ENCODE measurements at places on chromosomes 13 and 19.

DNA sequence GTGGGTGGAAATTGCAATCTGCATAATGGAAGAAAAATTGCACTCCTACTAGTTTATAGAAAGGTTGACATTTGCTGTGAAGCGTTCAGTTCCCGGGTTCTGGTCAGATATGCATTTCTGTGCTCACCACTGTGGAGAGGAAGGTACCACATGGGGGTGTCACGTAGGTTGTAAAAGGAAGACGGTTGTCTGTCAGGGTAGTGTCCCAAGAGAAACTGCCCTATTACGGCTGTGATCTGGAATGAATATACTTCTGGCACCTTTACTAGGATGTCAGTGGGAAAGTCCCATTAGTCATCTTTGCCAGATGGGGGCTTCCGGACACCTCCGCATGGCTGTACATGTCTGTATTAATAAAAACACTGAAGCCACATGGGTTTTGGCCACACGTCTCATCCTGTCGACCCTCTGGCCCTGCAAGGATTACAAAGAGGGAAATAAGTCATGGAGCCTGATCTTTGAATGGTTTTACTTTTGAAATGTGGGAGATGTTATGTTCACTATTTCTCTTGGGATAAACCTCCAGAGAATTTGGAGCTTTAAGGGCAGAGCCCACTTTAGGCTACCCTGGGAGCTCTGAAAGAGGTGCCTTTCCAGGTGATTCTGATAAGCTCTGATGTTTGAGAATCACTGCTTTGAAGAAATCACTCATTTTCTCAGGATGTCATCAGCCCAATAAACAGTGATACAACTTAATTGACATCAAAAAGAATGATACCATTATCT, 133.9 kb downstream of the AKAP11 start:
- no peak for DNase-seq

DNA sequence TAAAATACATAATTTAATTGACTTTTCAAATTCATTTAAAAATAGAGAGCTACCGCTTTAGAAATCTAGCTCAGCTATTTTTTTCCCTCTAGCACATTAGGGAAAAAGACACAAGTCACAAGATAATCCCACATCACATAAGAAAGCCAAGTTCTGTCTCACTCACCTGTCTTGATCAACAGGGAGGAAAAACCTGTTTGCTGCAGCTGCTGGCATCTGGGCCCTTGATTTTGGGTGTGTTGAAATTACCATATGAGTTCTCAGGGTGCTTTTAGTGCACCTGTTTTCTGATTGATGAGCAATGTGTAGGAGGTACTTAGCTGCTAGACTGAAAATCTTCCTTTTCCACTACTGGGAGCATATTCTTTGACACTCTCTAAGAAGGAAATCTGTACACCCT, 53.8 kb downstream of the ZDHHC20 start:
- no peak for DNase-seq

DNA sequence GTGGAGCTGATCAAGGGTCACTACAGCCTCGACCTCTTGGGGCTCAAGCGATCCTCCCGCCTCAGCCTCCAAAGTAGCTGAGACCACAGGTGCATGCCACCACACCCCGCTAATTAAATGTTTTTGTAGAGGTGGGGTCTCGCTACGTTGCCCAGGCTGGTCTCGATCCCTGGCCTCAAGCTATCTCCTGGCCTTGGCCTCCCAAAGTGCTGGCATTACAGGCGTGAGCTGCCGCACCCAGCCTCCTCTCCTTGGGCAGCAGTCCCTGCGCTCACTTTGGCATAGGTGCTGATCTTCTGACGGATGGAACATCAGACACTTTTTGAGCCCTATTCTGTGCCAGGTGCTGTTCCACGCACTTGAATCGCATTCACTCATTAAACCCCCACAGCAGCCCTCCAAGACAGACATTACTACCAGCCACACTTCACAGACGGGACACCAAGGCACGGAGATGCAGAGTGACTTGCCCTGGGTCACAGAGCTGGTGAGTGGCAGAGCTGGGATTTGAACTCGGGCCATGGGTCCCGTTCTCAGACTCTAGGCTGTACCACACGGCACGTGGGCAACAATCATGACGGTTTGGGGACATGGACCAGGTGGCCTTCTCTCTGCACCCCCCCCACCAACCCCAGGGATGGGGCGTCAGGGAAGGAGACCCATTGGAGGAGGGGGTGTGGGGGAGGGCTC, 3.2 kb downstream of the MEIS3 start:
- peak; percentile 51 for DNase-seq

DNA sequence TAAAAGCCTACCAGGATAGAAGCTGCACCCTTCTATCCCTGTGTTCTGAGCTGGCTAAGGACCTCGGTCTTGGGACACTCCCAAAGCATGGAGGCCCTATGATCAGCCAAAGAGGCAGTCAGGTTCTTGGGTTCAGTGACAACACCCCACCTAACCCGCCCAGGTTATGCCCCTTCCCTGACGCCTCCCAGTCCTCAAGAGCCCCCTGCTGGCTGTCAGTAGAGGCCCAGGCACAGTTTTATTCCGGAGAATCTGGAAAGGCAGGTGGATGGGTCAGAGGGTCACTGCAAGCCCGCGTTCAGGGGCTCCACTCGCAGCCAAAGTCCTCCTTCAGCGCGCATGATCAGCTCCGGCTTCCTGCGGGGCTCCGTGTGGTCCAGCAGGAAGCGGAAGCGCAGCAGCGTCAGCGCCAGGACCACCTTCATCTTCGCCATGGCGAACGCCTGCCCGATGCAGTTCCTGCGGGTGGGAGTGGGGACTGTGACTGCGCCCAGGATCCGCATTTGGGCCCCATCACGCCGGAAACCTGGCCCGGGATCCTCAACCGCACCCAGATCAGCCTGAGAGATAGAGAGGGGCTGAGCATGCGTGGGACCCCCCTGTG, 22.3 kb downstream of the OR10H3 start:
- no peak for DNase-seq

DNA sequence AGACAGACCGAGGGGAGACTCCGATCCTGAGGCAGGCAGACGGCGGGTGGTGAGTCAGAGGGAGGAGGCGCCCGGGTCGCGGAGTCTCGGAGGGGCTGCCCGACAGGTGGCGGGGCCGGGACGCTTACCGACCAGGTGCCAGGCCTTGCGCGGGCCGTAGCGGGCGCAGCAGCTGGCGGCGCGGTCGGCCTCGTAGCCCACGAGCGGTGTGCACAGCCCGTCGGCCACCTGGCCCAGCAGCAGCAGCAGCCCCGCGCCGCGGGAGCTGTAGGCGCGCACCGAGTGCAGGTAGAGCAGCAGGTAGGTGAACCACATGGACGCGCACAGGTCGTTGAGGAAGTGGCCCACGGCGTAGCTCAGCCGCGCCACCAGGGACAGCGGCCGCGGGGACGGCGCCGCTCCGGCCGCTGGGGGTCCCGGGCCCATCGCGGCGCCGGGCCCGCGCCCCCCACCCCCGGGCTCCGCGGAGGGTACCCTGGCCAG, 367 bp downstream of the MFSD12 start:
- no peak for DNase-seq

GRCh38 chr13:113554333-113554700, 30.2 kb upstream of the TFDP1 start:
- no peak for DNase-seq

DNA sequence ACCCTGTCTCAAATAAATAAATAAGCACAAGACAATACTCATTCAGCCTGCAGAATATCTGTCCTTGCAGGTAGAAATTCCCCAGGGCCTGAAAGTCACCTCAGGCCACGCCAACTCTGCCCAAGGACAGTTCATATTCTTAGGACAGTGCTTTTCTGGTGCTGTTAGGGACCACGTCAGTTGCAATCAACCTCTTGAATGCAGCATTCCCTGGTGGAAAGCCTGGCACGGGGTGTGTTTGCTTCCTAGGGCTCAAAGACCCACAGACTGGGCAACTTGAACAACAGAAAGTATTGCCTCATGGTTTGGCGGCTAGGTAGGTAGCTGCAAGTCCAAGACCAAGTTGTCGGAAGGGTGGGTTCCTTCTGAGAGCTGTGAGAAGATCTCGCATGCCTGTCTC, 160.3 kb downstream of the KCTD15 start:
- DNase-seq, result peak; percentile 14

- DNase-seq, result no peak
Measured at GRCh38 chr19:2014731-2015607, 545 bp downstream of the BTBD2 start.

GRCh38 chr13:40549500-40550094, 116.8 kb downstream of the FOXO1 start:
- DNase-seq, result no peak

DNA sequence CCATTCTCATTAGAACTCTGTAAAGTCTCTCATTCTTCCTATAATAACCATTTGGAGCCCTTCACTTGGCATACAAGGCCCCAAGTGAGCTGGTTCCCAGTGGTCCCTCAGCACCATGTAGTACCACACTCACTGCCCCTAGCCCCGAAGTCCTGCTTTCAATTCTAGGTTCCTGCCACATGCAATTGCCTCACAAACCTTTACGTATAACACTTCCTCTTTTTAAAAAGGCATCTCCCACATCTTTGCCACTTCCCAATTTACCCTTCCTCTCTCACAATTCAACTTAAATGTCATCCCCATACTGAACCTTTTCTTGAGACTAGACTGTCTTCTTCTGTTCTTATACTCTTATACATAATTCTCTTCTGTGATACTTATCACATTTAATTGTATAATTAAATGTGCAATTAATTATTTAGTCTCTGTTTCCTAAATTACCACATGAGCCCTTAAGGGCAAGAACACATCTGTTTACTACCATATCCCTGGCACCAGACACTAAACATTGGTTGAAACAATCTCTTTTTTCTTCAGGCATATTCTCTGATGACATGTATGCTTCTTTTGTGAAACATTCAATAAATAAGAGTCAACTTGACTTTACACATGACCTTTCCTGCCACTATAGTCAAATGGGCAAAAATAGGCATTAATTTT, 304.0 kb downstream of the SPRY2 start:
- DNase-seq, result no peak

DNA sequence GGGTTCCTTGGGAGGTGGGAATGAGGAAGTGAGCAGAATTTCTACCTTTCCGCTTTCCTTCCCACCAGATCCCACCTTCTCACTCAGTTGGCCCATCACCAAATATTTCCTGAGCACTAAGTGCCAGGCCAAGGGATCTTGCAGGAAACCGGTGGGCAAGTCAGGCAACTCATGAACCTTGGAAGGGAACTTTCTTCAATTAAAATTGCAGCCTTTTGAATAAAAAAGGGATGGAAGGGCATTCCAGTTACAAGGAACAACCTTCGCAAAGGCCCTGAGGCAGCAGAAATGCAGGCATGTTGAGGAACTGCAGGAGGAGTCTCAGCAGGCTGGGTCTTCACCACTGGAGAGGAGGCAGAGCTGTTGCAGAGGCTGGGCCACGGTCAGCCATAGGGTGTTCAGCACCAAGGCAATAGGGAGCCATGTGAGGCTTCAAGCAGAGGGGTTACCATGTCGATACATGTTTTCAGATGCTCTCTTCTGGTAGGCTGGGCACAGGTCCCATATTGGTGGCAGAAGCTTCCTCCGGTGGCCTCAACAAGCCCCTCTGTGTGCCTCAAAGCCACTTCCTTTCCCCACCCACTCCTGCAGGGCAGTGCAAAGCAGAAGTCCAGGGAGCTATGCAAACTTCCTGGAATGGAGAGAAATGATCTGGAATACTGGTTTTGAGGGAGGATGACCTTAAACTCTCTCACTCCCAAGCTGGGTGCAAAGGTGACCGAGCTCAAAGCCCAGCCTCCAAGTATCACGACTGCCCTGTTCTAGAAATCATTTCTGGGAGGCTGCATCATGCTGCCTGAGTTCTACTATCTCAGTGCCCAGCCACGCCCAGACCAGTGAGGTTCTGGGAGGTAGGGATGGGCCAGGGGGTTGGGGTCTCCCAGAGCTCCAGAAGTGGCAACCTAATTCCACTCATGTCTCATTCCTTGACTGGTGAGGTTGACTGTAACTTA, at the start of gene FUT6:
TSS of gene FUT6 (minus strand) at position 638 of the 953 bp plus-strand sequence. CDS start 7,135 bp downstream, outside the sequence.
- no peak for DNase-seq

DNA sequence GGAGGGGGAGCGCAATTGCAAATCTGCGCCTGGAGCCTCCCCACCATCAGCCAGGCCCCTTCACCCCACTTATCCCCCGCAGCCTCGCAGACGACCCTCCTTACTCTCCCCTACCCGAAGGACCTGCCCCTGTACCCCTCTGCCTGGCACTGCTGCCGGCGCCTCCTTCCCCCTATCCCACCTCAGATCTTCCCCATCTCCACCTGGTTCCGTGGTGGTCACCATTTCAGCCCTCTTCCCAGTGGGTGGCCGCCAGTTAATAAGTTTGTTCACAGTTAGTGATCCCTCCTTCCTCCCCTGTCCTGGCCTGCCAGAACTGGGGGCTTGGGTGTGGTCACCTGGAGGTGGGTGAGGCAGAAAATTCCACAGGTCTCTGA, 397 bp downstream of the SLC44A2 start:
- DNase-seq, result no peak

GRCh38 chr19:8320564-8321066, 560 bp downstream of the NDUFA7 start:
- DNase-seq, result no peak

DNA sequence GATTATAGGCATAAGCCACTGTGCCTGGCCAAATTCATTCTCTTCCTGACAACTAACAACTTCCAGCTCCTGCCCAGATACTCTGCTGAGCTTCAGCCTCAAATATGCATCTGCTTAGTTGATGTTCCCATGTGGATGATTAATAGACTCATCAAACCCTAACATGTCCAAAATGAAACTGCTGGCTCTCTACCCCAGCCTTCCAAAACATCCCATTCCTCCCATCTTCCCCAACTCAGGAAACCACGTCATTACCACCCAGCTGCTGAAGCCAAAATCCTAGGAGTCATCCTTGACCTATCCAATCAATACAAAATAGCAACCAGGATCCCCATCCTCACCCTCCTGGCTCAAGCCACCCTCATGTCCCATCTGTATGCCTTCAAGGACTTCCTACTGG, 20.9 kb downstream of the POU2F2 start:
- no peak for DNase-seq

- no peak for DNase-seq
Measured at GRCh38 chr13:77810430-77810829, 108.2 kb downstream of the EDNRB start.

DNA sequence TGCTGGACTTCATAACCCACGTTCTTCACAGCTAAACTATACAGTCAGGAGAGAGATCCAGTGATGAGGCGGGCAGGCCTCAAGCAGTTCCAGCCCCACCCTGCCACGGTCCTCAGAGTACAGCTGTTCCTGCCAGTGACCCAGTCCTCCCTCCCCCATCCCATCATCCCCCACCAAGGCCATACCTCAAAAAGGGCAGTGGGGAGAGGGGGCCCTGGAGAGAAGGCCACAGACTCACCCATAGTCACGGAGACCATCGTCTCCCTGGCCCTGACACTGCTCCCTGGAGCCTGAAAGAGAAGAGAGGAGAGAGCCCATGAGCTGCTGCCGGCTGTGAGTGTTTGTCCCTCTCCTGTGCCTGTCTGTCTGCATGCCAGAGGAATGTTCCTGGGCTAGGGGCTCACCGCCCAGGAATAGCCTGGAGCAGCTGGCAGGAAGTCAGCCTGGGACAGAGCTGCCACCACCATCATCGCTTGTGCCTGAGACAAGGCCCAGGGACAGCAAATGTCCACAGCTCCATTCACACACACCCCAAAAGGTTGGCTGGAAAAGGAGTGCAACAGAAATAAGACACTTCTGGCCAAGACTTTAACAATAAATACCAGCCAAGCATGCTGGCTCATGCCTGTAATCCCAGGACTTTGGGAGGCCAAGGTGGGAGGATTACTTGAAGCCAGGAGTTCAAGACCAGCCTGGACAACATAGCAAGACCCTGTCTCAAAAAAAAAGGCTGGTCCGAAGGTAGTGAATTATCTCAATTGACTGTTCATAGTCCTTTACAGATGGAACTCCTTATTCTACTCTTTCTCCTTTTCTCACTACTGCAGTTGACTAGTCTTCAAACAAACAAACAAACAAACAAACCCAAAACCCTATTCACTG, 6.4 kb downstream of the C19orf47 start:
- DNase-seq, result peak; percentile 74
